ENCODE measurements at places on chromosomes 2 and 18.

DNA sequence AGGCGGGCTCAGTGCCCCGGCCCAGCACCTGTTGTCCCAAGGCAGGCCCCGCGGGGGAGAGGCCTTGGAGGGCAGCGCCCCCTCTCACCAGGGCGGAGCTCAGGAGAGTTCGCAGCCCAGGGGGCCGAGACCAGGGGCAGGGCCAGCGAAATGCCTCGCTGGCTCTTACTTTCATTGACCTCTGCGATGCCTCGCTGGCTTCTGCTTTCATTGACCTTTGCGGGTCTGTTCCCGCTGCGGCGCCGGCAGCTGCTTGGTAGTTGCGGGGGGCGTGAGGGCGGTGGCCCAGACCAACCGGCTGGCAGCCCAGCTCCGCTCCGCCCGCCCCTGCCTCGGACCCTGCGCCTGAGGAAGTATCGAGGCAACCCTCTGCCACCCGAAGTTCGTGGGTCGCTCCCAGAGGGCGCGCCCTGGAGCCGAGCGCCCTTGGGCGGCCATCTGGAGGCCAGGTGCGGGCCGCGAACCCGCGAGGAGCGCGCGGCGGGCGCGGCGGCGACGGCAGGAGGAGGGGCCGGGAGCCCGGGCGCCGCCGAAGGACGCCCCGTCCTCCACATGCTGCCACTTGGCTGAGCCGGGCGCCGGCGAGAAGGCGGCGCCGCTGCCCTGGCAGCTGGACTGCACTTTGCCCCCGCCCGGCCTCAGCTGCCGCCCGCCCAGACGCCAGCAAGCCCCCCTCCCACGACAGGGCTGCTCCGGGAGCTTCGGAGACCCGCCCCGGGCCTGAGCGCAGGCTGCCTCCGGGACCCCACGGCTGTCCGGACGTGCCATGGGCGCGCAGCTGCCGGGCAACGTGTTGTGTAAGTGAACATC is 118.0 kb upstream of the MSTN start:
- peak; percentile 34 for DNase-seq

DNA sequence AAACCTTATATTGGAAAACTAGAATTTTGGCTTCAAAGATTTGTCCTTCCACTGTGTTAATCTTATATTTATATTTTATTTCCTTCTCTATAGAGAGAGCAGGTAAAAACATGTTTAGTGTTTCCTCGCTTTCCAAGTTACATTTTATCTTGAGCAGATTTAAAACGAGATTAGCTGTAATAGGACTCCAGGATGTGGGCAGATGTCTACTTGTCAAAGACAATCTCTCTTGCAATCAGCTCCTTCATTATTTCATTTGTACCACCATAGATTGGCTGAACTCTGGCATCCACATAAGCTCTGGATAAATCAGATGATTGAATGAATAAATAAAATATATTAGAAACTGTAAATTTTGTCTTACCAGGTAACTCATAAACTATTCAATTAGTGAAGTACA is 17.5 kb upstream of the KANSL1L start:
- DNase-seq: no peak

DNA sequence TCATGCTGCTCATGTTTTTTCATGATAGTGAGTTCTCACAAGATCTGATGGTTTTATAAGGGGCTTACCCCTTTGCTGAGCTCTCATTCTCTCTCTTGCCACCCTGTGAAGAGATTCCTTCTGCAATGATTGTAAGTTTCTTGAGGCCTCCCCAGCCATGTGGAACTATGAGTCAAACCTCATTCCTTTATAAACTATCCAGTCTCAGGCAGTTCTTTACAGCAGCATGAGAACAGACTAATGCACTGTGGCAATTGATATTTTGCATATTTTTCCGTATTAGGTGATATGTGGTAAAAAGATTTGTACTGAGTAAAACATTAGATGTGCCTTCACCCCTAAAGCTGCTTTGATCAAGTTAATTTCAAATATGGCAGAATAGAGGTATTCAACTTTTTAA is 48.8 kb downstream of the RAB27B start:
- DNase-seq: no peak

DNA sequence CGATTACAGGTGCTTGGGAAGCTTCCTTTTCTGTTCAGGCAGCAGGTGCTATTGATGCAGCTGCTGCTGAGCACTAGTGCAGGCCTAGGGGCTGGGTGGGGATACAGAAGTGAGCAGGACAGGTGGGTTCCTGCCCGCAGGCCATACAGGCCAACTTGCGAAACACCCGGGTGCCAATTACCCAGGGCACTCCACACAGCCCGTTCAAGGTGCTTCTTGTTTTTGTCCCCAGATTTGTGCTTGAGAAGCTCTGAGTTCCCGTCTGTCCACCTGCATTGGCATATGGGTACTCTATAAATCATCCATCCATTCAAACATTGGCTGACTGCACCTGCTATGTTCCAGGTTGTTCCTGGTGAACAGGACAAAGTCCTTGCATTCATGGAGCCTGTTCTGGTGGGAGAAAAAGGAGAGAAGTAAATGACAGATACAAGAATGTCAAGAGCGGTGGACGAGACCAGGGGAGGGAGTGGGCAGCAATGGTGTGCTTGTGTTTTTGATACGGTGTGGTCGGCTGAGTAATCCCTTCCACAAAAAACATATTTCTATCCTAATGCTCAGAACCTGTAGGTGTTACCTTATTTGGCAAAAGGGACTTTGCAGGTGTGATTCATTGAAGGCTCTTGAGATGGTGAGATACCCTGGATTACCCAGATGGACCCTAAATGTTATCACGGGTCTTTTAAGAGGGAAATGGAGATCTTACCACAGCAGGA is 31.4 kb downstream of the SH3BP4 start:
- no peak for DNase-seq

- no peak for DNase-seq
Observed at GRCh38 chr2:71797035-71797810, 343.9 kb downstream of the DYSF start.

- DNase-seq: no peak
Observed at GRCh38 chr2:188596054-188596453, 304.4 kb downstream of the GULP1 start.

DNA sequence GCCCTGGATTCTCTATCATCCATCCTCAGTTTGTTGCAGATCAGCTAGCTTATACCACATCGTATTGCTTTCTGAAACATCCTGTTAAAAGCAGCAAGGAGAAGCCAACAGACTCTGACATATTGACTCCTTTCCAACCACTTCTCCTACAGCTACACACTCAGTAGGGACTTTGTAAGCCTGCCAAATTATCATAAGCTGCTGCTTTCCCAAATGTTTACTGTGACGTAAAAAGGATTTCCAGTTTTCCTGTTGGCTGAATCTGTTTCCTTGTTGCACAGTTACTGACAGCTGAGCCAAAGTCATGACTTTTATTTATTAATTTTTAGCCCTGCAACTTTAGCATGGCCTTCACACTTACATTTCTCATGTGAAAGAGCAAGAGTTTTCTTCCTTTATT is 294.3 kb downstream of the KCNJ3 start:
- no peak for DNase-seq

DNA sequence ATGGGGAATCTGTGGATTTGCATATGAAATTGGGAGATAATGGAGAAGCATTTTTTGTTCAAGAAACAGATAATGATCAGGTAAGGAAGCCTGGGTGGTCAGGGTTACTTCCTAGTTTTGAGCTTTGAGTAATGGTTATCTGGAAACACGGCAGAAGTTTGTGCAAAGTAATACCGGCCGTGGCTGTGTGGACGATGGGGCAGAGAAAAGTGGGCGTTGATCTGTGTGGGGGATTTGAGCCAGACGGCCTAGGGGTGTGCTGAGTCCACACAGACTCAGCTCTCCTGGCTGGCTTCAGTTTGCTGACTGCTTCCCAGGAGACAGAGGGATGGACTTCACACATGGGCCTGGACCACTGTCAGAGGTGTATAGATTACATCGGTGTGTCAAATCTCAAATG is 21.3 kb downstream of the LPIN1 start:
- no peak for DNase-seq

DNA sequence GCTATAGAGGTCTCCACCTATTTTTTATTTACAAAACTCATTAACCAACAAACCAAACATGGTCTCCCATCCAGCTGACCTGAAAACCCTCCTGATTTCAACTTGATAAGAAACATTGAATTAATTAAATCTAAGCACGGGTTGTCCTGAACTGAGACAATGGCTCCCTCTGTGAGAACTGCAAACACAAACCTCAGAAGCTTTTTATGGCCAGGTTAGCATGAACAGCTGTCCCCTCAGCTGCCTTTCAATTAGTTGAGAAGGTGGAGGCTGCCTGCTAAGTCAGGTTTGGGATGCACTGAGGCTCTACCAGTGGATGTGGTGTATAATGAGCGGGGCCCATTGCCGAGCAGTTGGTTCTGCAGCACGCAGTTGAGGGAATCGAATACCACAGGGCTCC is 258.5 kb upstream of the DDX18 start:
- DNase-seq: no peak

- no peak for DNase-seq
Observed at GRCh38 chr18:22999212-22999611, 66.1 kb downstream of the RBBP8 start.

DNA sequence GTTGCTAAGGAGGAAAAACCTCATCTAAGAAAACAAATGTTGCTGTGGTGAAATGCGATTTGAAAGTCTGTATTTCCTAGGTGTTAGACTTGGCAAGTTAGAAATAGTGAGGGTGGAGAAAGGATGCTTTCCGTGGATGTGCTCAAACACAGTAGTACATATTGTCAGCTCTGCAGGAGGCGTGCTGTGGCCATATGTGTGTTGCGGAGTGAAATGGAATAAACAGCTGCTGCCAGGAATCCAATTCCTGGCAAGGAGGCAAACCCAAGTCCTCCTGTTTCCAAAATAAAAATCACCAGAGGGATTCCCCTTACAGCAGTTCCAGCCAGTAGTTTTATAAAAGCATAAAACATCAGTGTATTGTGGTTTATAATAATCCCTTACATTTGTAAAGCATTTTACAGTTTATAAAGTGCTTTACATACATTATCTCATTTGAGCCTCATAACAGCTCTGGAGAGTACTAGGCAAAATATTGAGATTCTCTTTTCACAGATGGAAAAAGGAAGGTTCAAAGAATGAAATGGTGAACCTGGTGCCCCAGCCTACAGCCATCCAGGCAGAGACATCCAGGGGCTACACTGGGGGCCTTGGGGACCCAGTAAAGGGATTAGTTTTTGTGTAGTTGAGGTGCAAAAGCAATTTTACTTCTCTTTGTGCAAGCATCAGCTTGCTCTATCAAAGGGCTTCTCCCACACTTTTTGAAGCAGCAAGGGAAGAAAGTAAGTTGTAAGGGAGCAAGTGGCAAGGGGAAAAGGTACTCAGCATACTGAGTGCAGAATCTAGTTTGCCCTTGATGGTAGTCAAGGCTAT is 206.0 kb downstream of the AGPS start:
- DNase-seq: no peak

DNA sequence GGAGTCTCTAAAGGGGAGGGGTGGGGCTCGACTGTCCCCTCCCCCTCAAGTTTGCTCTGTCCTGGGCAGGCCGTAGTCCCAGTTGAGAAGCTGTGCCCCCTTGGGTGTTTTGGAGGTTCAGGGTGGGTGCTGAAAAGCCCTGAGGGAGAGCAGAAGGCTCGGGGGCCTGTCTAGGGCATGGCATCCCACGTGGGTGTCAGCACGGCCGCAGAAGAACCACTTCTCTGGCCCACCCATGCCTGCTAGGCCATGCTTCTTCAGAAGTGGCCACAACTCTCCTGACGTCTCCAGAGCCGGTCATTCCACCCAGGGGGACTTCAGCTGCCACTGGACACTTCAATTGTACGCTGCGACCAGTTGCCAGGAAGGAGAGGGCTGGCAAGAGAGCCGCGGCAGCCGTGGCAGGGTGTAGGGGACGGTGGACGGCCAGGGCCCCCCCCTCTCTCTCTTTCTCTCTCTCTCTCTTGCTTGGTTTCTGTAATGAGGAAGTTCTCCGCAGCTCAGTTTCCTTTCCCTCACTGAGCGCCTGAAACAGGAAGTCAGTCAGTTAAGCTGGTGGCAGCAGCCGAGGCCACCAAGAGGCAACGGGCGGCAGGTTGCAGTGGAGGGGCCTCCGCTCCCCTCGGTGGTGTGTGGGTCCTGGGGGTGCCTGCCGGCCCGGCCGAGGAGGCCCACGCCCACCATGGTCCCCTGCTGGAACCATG is at the start of gene INPP5D:
Gene INPP5D, plus strand, starts transcription at position 546 of the 704 bp plus-strand sequence. Its CDS starts 137 bp downstream, at position 683.
- no peak for DNase-seq

- no peak for DNase-seq
Observed at GRCh38 chr2:19474128-19474527, 115.7 kb upstream of the OSR1 start.

GRCh38 chr2:184793176-184793575 is 194.8 kb downstream of the ZNF804A start:
- no peak for DNase-seq

GRCh38 chr2:32166115-32166574 is 481 bp downstream of the SLC30A6 start:
- DNase-seq: no peak

DNA sequence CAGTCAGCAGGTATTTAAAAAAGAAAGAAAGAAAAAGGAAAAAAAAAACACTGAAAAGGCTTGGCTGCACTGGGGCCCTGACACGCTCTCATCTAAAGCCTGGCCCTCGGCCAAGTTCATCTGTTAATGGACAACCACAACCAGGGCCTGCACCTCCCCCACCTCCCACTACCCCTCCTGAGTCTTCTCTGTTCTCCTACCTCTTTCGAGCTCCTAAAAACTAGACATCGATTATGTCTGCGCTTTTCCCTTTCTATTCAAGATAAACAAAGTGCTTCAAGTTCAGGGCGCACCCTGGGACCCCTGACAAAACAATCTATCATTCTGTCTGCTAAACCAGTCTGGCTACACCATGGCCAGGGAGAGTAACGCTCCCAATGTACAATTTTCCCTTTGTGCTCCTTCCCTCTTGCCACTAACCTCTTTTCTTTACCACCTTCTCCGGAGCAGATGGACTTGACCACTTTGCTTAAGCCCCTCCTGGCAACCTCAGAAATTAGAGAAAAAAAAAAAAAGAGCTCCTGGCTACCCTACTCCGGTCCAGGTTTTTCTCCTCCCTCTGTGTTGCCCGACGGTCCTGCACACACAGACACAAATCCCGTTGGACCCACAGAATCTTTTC is 22.7 kb downstream of the BCL11A start:
- no peak for DNase-seq

DNA sequence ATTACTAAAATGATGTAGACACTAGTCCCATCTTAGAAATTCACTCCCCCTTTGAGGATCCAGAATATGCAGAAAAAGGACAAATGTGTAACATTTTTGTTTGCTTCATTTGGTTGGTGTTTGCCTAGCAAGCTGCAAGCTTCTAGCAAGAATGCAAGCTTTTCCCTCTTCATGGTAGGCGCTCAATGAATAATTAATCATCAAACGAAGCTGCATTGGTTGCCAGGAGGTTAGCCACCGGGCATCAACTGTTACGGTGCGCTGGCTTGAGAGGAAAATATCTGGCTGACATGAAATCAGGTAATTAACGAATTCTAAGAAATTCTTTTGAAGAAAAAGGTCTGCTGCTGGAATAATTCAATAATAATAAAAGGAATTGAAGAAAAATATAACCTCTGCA is 341.0 kb upstream of the KYNU start:
- no peak for DNase-seq

- DNase-seq: no peak
Observed at GRCh38 chr2:98142106-98142791, 55.3 kb downstream of the VWA3B start.

Data from amygdala (tissue), 56 donors.